ENCODE measurements at places on chromosomes 11 and 22.

DNA sequence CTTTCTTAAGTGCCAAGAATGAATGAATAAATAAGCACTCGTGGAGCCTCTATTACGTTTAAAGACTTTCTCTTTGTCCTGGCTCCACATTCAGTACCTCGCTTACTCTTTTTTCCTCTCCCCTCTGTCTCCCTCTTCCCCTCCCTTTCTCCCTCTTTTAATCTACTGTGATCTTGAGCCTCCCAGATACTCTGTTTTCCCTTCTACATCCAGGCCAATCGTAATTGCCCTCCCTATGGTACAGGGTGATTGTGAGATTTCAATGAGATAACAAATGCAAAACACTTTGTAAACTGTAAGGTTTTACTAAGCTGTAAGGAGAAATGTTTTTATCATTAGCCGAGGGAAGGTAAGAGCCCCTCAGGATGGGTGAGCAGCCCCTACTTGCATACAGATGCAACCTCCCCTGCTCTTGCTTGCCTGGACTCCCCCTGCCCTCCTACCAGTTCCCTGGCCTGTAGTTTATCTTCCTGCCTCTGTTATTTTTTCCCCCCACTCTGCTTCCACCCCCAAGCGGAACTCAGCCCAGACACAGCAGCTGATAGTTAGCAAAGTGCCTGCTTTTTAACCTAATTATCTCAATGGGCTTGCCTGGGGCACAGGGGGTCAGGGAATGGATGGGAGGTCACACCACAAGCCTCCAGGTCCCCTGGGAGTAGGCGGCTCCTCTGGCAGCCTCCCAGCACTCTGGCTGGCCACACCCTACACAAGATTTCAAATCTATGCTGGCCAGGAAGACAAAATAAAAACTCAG, 76.9 kb upstream of the CADM1 start:
- DNase-seq: no peak

- DNase-seq: no peak
These were observed 228.3 kb downstream of the MIAT start for GRCh38 chr22:26885441-26886261.

DNA sequence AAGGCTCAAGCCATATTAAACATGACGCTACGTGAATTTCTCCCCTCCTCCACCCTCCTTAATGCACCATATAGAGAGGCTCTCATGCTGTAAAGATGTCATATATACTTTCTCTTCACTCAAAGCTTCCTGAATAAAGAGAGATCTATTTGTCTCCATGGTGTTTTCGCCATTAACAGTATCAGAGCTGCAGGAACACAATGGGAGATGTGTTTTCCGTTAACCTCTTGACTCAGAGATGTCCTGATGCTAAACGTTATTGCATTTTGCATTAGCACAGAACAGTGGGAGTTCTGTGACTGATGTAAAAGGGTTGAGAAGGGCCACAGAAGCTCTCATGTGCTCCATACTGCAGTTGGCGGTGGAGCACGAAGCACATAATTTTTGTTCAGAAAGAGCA, 25.7 kb upstream of the BLID start:
- DNase-seq: peak; percentile 29

DNA sequence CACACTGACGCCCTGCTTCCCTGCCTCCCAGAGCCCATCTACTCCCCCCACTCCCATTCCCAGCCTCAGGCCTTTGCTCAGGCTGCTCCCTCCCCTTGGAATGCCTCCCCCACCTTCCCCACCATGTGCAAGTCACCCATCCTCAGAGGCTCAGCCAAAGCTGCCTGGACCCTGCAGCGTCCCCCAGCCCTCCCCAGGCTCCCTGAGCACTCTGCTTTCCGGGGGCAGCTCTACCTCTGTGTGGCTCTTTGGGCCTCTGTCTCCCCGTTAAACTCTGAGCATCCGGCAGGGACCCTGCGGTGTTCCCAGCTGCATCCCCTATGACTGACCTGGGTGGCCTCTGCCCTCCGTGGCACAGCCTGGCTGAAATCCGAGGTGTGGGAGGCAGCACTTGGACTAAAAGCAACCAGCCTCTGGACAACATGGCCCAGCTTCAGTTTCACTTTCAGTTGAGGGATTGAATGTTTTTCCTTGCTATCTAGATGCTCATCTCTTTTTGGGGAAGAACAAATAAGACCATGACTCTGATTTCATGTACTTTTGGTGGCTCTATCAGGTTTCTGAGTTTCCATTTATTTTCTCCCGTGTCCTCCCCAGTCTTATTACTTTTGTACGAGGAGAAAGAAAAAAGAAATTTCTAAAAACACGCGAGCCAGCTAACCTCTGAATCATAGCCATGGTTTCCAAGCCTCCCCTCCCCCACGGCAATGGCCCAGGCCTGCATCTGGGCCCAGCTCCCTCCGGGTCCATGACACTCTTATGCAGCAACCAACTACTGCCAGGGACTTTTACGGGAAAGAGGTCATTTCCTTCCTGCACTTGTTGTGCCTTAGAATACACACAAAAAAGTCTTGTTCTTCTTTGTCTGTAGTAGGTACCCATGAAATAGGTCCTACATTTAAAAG, 3.8 kb downstream of the APOL3 start:
- peak; percentile 83 for DNase-seq

DNA sequence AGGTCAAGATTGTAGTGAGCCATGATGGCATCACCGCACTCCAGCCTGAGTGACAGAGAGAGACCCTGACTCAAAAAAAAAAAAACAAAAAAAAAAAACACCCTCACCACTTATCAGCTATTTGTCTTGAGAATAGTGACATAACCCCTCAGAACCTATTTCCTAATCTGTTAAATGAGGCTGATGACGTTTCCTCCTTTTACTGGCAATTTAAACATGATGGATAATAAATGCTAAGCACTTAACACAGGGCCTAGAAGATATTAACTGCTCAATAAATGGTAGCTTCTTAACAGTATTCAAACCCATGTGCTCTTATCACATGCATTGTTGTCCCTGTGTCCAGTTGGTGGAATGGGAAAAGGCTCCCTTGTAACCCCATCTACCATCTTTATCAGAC, 34.6 kb downstream of the LIMK2 start:
- DNase-seq: no peak
